Calu3 (cell line): ENCODE measurements at places on chromosomes 6 and 20. TPM values are rescaled to one million over a fixed set of nuclear protein-coding genes. Genes with fewer than 3 reads are reported as not detected.

DNA sequence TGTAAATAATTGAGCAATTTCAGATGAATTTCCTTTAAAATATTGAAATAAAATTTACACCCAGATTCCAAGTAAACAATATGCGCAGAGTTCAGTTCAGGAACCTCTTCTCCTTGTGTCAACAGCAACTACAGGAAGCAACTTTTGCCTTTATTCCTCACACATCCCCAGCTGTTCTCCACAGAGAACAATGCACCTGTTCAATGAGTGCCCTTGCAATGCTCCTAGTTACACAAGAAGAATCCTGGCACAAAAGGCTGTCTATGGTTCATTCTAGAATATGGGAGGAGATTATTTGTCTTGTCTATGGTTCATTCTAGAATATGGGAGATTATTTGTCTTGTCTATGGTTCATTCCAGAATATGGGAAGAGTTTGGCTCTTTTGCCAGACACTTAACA, 454.9 kb downstream of the BTBD3 start:
- no peaks in the 10 kb centered on the region for H3K27me3 ChIP-seq
- H3K4me3 ChIP-seq, result no peak overlapping the region
- DNase-seq, result no peak
- H3K27ac ChIP-seq, result no peak overlapping the region

- H3K27ac ChIP-seq, result no peak overlapping the region
- no peak overlapping the region for H3K4me3 ChIP-seq
- DNase-seq, result no peak
- H3K27me3 ChIP-seq, result no peaks in the 10 kb centered on the region
- H3K36me3 ChIP-seq, result no peaks in the 10 kb centered on the region
Measured at GRCh38 chr6:40268614-40269013, 318.6 kb downstream of the LRFN2 start.

- no peaks in the 10 kb centered on the region for H3K4me1 ChIP-seq
- DNase-seq, result no peak
- H3K27me3 ChIP-seq, result no peaks in the 10 kb centered on the region
- H3K36me3 ChIP-seq, result no peaks in the 10 kb centered on the region
Measured at GRCh38 chr6:50030777-50031562, 9.2 kb upstream of the DEFB110 start.

Gene PXDC1
- total RNA-seq, result 15.0 and 18.2 TPM in 2 replicates

DNA sequence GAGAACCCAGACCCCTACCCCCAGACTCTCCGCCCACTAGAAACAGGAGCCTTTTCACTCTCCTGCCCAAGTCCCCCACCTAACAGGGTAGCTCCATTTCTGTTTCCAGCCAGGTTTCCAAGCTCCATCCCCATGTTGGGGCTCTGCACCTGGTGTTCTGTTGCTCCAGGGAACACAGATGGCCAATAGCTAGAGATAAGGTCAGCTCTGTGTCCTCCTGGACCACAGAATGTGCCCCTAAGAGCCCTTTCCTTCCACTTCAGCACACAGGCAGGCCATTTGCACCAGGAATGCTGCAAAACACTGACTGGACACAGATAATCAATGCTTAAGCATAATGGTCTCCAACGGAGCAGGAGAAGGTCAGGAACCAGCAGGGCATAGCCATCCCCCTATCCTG, 159.4 kb downstream of the QRSL1 start:
- H3K27me3 ChIP-seq, result no peaks in the 10 kb centered on the region
- peaks cover 49% of the 10 kb centered on the region for H3K36me3 ChIP-seq
- DNase-seq, result no peak
- H3K27ac ChIP-seq, result peak overlapping the region; percentile 95
- H3K4me1 ChIP-seq, result peaks cover 84% of the 10 kb centered on the region
- peak overlapping the region; percentile 74 for H3K4me3 ChIP-seq

- H3K36me3 ChIP-seq, result peaks cover 28% of the 10 kb centered on the region
- no peak for DNase-seq
- peak overlapping the region; percentile 43 for H3K27ac ChIP-seq
- no peaks in the 10 kb centered on the region for H3K27me3 ChIP-seq
- H3K4me3 ChIP-seq, result peak overlapping the region; percentile 14
- H3K4me1 ChIP-seq, result peaks cover 33% of the 10 kb centered on the region
Measured at GRCh38 chr6:34795836-34796425, 4.0 kb downstream of the BLTP3A start.

- H3K4me1 ChIP-seq, result no peaks in the 10 kb centered on the region
- DNase-seq, result no peak
- H3K4me3 ChIP-seq, result no peak overlapping the region
- H3K27ac ChIP-seq, result no peak overlapping the region
- H3K36me3 ChIP-seq, result no peaks in the 10 kb centered on the region
Measured at GRCh38 chr6:91694016-91694654, 1107.3 kb upstream of the MAP3K7 start.

Gene SPATA25
- 3.8 and 5.8 TPM in 2 replicates for total RNA-seq

Gene OXT
- total RNA-seq, result not detected in 2 replicates

Gene RAET1L
- total RNA-seq, result 1.3 and 2.3 TPM in 2 replicates

Gene PRKN
- total RNA-seq, result 2.4 and 3.8 TPM in 2 replicates

DNA sequence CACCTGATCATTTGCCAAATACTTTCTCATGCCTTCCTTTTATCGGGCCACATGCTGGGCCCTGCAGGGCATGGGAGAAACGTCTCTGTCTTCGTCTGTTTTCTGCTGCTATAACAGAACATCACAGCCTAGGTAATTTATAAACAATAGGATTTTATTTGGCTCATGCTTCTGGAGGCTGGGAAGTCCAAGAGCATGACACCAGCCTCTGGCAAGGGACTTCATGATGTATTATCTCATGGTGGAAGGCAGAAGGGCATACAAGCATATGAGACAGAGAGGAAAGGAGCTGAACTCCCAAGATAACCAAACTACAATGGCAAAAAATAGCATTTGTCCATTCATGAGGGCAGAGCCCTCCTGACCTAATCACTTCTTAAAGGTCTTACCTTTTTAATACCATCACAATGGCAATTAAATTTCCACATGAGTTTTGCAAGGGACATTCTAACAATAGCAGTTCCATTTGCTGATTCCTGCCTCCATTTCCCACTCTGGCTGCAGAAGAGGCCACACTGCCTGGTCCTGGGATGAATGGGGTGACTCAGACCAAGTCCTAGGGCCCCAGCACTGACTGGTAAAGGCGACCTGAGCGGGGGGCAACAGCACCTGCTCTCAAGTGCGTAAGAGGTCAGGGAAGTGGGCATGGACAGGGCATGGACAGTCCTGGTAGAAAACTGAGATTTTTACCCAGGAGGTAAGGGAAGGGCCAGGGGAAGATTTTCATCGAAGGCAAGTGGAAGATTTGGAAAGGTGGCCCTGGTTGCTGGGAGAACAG, 5.1 kb upstream of the ZBP1 start:
- H3K36me3 ChIP-seq, result peaks cover 17% of the 10 kb centered on the region
- peaks cover 24% of the 10 kb centered on the region for H3K4me1 ChIP-seq
- no peak overlapping the region for H3K4me3 ChIP-seq
- no peaks in the 10 kb centered on the region for H3K27me3 ChIP-seq
- no peak for DNase-seq
- H3K27ac ChIP-seq, result no peak overlapping the region
